ENCODE measurements at places on chromosomes 13 and 19.

- DNase-seq, result peak; percentile 34
Observed at GRCh38 chr13:20197361-20197834, 4.7 kb upstream of the GJB2 start.

- no peak for DNase-seq
Observed at GRCh38 chr13:108618233-108618632, 11.2 kb upstream of the MYO16 start.

GRCh38 chr19:51076631-51077213 lies 6.0 kb downstream of the KLK14 start:
- no peak for DNase-seq

GRCh38 chr19:28878862-28879566 lies 333.9 kb downstream of the UQCRFS1 start:
- peak; percentile 88 for DNase-seq

DNA sequence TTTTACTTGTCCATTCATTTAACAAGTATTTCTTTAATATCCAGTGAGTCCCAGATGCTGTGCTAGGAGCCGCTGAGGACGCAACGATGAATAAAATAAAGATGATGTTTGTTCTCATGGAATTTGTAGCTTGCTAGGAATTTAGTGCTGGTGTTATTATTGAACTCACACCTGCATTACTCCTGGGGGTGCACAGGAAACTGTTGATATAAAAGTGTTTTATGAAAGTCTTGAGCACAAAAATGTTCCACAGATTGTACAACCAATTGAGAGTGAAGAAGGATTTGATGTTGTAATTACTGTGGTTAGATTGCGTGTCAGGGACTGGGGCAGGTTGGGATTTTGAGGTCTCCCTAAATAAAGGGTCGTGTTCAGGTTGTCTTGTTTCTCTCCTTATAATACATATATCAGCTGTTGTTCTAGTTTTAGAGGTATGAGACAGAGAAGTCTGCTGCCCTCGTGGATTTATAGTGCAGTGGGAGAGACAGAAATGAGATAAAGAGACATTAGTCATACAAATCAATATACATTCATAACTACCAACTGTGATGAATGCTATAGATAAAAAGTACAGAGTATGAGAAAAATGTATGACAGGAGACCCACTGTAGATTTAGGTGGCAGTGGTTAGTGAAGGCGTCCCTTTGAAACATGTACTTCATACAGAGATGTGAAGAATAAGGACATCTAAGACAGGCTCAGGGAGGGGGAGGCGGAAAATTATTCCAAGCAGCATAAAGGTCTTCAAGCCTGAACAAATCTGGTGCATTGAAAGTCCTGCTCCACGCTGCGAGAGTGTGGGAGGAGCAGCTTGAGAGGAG lies 11.3 kb downstream of the CACNG6 start:
- no peak for DNase-seq

- DNase-seq, result no peak
Observed at GRCh38 chr13:21152251-21152899, 24.0 kb downstream of the SKA3 start.

All from Ammon's horn (tissue), 1 donor.